T-helper 9 cell (primary cell): ENCODE measurements at places on chromosomes 5 and 9.

DNA sequence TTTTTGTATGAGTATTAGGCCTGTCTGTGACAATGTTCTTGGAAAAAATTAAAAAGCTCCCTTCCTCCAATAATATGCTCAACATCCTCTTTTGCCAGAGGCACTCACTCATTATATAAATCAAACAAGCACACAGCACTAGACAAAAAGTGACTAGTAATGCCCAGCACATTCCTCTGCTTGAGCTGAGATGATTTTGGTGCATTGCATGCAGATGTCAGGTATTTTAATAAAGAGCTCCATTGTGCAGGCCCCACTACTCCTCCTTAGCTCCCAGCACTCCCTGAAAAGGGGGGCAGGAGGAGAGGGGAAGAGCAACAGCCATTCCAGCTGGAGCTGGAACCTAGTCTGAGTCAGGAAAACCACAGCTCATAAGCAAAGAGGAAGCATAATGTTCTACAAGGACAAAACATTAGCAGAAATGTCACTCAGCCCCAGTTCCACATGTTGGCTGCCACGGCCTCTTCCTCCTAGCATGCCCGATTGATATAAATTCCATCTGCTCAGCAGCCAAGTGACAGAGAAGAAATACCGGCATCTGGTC is 348.5 kb downstream of the BNC2 start:
- DNase-seq, result no peak

- no peak for DNase-seq
Observed at GRCh38 chr9:12856603-12857002, 81.8 kb downstream of the LURAP1L start.

DNA sequence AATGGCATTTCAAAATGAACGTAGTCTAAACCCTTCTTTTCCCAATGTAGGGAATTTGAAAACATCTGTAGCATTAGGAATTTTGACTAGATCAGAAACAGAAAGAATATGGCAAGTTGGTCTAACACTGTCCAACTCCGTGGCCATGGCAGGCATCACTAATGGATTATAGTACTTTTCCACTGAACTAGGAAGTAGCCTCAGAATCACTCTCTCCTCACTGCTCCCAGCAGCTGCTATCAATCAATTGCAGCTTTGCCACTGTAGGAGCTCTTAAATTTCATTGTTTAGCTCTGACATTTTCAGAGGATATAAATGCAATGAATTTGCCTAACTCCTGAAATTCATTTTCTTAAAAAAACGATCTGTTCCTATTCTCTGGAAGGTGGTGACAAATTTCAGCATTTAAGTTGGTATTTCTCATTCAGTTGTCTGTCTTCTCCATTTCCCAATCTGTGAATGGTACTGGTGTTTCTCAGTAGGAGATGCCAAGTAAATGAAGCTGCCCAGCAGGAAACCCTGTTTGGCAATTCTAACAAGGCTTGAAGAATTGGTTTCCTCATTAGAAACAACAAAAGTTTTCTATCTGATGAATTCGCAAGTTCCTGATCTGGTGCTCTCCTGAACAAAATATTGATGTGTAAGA is 64.7 kb downstream of the TLR4 start:
- no peak for DNase-seq

GRCh38 chr5:76766746-76767145 is 50.8 kb downstream of the F2R start:
- DNase-seq, result no peak

DNA sequence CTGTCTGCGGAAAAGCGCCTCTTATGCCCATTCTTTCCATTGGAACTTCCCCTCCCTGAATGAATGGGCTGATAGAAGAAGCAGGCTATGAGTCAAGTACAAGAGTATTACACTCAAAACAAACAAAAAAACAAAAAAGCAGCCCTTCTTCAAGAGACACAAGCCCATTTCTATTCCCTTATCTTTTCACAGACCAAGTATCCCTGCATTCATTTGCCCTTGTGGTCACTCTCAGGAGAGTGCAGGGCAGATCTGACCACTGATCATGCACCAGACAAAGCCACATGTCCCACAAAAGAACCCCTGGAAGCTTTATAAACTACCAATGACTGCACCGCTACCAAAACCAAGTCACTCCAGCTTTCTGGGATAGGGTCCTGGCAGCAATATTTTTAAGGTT is 262.5 kb upstream of the TAS2R1 start:
- no peak for DNase-seq

DNA sequence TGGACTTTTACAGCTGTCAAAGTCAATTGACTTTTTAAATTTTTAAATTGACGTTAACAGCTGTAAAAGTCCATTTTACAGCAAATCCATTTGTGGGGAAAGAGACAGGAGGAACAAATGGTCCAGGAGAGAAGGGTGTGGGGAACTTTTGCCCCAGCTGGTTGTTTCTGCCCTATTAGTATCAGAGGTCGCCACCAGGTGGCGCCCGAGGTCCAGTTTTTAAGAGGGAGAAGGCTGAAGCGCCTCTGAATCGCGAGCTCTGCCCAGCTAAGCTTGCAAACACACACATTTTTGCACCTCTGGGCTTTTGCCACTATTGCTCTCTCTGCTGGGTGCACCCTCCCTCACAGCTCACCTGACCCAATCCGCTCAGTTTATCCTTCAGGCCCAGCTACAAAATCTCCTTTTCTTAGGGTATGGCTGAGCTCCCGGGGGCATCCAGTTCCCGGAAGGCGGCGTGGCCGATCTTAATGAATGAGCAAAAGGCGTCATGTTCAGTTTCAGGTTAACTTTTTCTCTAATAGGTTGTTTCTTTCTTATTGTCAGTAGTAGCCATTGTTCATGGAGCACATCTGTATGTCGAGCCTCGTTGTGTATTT is 6.3 kb upstream of the TTLL11 start:
- peak; percentile 84 for DNase-seq

DNA sequence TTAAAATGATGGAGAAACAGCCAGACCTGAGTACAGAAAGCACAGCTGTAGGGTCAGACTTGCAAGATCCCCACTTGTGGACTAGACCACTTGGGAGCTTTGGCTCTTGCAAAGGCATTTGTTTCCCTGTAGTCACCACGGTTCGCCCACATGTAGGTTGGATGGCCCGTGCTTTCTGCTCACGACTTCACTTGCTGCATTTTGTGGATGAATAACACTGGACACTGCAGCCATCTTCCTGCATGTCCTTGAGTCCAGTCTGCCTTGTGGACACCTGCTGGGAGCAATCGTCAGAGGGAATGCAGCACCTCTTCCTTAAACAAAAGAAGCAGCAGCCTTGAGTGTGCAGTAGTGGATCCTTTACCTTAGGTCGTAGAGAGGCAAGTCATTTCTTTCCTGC is 372.9 kb upstream of the IRX2 start:
- no peak for DNase-seq

DNA sequence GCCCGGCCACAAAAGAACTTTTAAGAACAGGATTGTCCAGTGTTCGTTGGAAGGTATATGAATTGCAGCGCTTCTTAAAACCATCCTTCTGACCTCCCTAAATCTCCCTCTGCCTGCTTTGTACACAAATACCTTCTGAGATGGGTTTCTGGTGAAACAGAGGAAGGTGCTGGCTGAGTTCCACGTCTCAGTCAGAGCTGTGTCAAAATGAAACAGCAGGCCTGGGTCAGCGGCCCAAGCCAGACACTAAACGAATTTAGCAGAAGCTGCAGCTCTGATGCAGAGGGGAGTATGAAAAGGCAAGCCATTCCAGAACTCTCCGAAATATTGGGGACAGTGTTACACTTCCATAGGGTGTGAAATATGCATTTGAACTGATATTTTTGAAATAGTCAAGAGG is 37.8 kb upstream of the CRB2 start:
- no peak for DNase-seq

DNA sequence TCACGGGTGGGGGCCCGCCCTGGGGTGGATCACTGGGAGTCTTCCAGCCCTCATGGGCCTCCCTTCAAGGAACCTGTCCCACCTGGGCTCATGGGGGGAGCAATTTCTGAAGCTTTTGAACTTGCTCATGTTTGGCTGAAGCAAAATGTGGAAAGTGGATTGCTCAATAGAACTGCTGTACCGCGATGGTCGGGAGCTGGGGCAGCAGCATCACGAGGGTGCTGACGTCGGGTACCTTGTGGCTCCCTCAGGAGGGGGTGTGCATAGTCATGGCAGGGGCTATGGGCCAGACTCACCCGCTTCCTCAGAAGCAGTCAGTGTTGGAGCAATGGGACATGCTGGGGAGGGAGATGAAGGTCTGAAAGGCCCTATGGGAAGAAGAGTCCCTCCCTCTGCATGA is 57.9 kb downstream of the PRRT1B start:
- DNase-seq, result no peak

DNA sequence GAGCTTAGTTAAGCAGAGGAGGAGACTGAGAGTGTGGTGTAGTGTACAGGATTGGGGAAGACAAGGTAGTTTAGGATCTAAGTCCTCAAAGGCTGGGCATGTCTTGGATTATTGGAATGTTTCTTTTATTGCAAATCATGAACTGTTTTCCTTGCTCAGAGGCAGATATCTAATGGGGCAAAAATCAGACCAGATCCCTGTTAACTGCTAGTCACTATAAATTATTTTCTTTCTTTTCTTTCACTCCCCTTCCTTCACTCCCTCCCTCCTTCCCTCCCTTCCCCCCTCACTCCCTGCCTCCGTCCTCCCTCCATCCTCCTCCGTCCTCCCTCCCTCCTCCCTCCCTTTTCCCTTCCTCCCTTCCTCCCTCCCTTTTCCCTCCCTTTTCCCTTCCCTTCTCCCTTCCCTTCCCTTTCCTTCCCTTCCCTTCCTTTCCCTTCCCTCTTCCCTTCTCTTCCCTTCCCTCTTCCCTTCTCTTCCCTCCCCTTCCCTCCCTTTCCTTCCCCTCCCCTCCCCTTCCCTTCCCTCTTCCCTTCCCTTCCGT is 117.9 kb downstream of the WDR70 start:
- no peak for DNase-seq

GRCh38 chr9:2602704-2603116 is 18.9 kb upstream of the VLDLR start:
- no peak for DNase-seq

DNA sequence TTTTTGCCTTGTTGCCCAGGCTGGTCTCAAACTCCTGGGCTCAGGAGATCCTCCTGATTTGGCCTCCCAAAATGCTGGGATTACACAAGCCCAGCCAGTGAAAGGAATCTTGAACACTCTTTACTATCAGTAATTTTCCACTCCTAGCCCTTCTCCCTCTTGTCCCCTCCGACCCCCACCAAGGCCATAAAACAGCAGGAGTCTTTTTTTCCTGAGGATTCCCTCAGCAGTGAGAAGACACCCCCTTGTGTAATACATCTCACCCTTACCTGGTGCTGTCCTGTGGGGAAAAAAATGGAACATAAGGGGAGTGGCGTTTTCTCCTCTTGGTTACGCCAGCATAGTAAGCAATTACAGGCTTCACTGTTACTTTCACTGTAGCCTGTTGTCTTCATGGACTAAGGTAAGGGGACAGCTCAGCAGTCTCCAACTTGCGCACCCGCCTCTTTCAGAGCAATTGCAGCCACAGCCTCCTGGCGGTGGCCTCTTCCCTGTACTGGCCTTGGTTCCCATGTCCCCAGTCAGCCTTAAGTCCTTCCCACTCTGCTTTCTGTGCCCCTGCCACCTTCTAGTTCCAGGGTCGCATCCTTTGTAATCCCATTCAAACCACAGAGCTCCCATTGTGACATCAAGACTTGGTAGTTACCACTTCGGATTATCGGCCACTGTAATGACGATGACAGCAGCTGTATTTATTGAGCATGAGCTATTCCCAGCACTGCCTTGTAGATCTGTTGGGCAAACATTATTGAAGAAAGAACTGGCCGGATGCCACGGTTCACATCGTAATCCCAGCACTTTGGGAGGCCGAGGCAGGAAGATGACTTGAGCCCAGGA is 10.0 kb downstream of the NAIF1 start:
- no peak for DNase-seq

DNA sequence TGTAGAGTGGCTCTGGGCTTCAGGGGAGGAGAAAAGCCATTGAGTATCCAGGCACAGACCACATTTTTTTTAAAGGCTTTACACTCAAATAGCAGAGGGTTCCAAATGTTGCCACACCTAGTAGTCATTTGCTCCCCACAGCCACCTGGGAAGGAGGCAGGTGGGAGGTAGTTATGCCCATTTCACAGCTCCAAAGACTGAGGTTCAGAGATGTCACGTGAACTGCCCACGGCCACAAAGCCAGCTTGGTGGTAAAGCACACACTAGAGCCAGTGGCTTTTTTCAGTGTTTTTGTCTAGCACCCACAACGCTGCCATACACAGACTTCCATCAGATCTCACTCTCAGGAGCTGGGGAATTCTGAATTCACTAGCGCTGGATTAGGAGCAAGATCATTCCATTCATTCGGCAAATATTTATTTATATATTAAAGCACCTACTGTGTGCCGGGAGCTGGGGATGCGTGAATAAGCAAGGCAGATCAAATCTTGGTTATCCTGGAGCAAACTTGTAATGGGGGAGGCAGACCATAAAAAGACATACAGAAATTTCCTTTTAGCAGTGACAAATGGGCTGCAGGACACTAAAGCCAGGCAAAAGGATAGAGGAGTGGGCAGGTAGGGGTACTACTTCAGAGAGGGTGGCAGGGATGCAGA is 7.4 kb downstream of the WHRN start:
- DNase-seq, result no peak

GRCh38 chr9:35446012-35446411 is 43.9 kb upstream of the RUSC2 start:
- DNase-seq, result no peak

- peak; percentile 30 for DNase-seq
Observed at GRCh38 chr9:35690614-35691333, 1.0 kb upstream of the TPM2 start.

GRCh38 chr5:68215898-68216244 is 315 bp downstream of the PIK3R1 start:
- no peak for DNase-seq

- DNase-seq, result no peak
Observed at GRCh38 chr9:77210116-77210515, 32.8 kb downstream of the VPS13A start.

- DNase-seq, result no peak
Observed at GRCh38 chr9:115121181-115121580, 3.2 kb upstream of the TNC start.

- DNase-seq, result no peak
Observed at GRCh38 chr9:108609897-108610253, 245.9 kb downstream of the ACTL7B start.

GRCh38 chr5:44839018-44839681 is 30.4 kb downstream of the MRPS30 start:
- no peak for DNase-seq

DNA sequence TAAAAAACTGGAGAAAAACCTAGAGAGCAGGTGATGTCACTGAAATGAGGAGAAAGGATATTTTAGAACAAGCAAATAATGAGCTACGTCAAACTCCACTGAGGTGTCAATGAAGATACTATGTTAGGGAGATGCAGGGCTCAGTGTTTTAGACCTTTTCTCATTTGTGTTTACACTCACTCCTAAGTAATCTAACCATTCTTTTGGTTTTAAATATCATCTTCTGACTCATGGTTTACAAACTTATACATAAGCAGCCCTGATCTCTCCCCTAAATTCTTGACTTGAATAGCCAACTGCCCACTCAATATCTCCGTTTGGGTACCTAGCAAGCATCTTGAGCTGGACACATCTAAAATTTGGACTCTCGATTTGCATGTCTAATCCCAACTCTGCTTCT is 272.4 kb downstream of the MEF2C start:
- no peak for DNase-seq
